Testis (tissue), 5 donors: ENCODE measurements at places on chromosomes 16 and 17. TPM values are rescaled to one million over a fixed set of nuclear protein-coding genes. Genes with fewer than 3 reads are reported as not detected.

METTL2A gene
- total RNA-seq: 17.2 TPM

- DNase-seq: no peak
- no peaks in the 10 kb centered on the region for H3K4me1 ChIP-seq
- H3K27ac ChIP-seq: no peak overlapping the region
- H3K27me3 ChIP-seq: no peaks in the 10 kb centered on the region
These were observed 656.5 kb upstream of the SALL1 start for GRCh38 chr16:51807551-51807950.

CD300H gene
- not detected for total RNA-seq

- H3K27ac ChIP-seq: no peak overlapping the region
- H3K4me1 ChIP-seq: no peaks in the 10 kb centered on the region
- no peaks in the 10 kb centered on the region for H3K27me3 ChIP-seq
- no peak overlapping the region for H3K4me3 ChIP-seq
- DNase-seq: no peak
- H3K36me3 ChIP-seq: no peaks in the 10 kb centered on the region
These were observed 60.6 kb upstream of the DNAH17 start for GRCh38 chr17:78637643-78638420.

DNA sequence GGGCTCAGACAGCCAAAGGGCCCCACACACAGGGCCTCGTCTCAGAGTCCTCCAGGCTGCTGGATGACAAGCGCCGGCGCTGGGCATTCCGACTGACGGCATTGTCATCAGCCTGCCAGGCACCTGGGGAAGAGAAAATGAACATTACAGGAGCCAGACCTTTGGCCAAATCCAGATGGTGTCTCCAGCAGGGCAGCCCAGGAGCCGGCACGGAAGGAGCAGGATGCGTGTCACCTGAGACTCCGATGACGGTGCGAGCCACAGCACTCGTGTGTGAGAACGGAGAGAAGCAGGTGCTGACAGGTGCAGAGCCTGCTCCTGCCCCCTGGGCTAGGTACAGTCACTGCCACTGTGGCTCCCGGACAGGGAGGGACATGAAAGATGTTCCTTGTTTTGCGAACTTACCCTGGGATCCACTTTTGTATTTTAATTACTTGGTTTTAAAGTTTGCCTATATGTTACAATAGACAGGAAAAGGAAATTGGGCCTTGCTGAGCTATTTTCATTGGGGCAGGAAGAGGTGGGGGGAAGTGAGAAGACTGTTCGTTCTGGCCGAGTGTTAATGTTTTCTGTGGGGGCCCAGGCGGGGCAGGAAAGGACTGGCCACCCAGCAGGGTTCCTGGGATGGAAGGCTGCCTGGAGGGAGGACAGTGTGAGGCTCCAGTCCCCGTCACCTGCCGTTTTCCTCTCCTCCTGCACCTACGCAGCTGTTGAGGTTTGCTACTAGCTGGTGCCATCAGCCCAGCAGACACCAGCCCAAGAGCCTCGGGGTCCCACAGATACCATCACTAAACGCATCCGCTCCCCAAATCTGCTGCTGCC, 4.4 kb upstream of the FOXJ1 start:
- no peaks in the 10 kb centered on the region for H3K27me3 ChIP-seq
- H3K4me1 ChIP-seq: peaks cover 16% of the 10 kb centered on the region
- no peak for DNase-seq

GRCh38 chr17:79294459-79295071, 219.9 kb downstream of the ENGASE start:
- H3K36me3 ChIP-seq: no peaks in the 10 kb centered on the region
- H3K4me3 ChIP-seq: no peak overlapping the region
- H3K4me1 ChIP-seq: no peaks in the 10 kb centered on the region
- H3K27me3 ChIP-seq: no peaks in the 10 kb centered on the region
- DNase-seq: peak; percentile 83
- H3K27ac ChIP-seq: no peak overlapping the region

DNA sequence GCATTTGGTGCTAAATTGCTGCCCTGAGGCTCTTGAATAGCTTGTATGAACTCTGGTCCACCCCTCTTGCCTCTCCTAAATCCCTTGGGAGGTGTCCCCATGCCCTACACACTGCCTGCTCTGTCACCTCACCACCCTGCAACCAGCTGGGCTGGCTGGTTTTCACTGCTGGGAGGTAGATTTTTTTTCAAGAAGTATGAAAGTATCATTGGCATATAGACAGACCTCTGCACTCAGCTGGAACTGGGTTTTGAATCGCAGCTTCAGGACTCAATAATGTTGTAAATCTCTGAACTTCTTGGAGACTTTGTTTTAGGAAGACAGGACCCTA, 184.9 kb downstream of the MSI2 start:
- H3K4me1 ChIP-seq: peaks cover 41% of the 10 kb centered on the region
- peak overlapping the region; percentile 63 for H3K27ac ChIP-seq
- no peak overlapping the region for H3K4me3 ChIP-seq
- no peaks in the 10 kb centered on the region for H3K36me3 ChIP-seq

DNA sequence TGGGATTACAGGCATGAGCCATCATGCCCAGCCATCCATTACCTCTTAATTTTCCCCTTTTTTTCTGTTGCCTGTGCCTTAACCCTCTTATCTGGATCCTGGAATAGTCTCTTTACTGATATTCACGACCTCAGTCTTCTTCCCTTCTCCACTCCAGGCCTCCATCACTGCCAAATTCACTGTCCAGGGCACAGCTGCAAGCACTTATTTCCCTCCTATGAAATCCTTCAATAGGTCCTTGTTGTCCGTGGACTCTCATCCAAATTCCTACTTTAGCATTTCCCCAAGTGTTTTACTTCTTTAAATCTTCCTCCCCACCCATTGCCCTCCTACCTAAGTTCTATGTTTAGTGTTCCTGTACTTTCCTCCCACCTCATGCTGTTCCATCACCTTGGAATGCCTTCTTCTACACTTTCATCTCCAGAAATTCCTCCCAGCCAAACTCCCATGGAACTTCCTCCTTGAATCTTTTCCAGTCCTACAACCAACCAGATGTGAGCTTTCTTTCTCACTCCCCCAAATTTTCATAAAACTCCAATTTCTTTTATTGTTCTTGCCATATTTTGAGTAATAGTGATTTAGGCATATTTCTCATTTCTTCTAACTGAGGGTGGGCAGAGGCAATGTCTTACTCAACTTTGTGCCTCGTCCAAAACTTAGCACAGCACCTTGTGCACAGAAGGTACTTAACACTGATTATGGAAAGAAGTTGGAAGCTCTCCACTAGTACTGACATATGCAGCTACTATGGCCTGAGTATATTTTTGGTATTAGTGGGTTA, 35.3 kb downstream of the FAM20A start:
- no peaks in the 10 kb centered on the region for H3K36me3 ChIP-seq
- no peak for DNase-seq
- H3K27ac ChIP-seq: no peak overlapping the region
- H3K4me3 ChIP-seq: no peak overlapping the region

DNA sequence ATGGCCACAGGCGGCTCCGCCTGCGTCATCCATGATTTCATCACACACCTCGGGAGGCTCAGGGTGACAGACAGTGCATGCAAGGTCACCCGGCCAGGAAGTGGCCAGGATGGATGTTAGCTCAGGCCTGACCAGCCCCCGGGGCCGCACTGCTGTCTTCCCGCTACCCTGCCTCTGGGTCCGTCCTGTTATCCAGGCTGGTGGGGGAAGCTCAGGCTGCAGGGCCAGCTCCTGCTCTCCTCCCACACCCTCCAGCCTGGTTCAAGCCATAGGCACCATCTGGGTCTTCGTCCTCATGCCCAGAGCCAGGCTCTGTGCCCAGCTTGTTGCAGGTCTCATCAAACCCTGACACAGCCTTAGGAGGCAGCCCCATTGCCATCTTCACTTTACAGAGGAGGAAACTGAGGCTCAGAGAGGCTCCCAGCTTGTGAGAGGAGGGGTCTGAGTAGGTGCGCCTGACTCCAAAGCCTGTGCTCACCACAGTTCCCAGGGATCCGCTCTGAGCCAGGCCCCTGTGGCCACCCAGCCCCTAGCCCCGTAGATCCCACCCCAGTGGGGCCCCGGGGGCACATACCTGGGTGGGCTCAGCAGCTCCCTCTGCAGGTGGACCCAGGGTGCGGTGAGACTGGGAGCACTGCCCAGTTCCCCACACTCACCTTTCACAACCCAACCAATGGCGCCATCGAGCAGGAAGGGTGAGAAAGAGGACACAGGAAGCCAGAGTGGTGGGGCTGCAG, 412 bp upstream of the ADGRG3 start:
- DNase-seq: no peak
- H3K36me3 ChIP-seq: no peaks in the 10 kb centered on the region
- no peak overlapping the region for H3K27ac ChIP-seq

GRCh38 chr16:23801378-23801777, 34.4 kb upstream of the PRKCB start:
- peak; percentile 90 for DNase-seq
- peaks cover 12% of the 10 kb centered on the region for H3K4me1 ChIP-seq
- H3K27me3 ChIP-seq: no peaks in the 10 kb centered on the region
- no peak overlapping the region for H3K4me3 ChIP-seq
- no peaks in the 10 kb centered on the region for H3K36me3 ChIP-seq

PABPN1L gene
- not detected for total RNA-seq
